ENCODE measurements at places on chromosomes 4 and X.

DNA sequence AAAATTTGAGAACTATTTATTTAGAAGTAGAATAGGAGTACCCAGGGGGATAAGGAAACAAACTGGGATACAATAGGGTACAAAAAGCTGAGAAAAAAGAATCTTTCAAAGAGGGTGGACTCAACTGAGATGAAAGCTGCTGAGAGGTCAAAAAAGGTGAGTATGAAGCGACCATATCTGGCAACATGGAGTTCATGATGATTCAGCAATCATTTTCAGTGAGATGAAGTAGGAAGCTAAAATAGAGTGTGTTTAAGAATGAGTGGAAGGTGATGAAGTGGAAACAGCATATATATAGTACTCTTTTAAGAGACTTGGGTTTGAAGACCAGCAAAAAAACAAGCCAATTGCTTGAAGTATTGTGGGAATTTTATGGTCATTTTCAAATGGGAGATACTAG lies 72.0 kb upstream of the IL13RA2 start:
- DNase-seq, result no peak

DNA sequence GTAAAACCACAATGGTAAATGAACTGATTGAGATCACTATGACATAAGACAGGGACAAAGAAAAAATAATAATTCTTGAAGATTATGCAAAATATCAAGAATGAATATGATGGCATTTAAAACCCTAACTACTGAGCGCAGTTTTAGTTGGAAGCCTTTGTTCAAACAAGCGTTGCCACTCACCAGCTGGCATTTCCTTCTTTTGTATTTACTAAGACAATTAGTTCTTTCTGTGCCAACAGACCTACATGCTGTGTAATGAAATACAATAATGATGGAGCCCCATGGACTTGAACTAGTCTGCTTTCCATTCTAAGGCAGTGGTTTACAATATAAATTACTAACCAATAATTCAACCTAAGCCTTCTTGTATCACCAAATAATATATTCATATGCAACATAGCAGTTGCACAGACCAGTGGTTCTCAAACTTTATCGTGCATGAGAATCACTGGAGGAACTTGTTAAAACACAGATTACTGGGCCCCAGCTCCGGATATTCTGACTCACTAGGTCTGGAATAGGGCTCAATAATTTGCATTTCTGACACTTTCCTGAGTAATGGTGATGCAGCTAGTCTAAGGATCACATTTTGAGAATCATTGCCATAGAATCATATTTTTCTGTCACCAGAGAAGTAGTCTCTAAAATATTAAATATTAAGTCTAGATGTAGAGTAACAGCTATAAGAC lies 196.4 kb upstream of the MAGEB18 start:
- DNase-seq, result peak; percentile 9

GRCh38 chr4:76449833-76450232 lies 14.8 kb downstream of the SHROOM3 start:
- DNase-seq, result no peak

GRCh38 chr4:121696170-121696580 lies 605 bp downstream of the ANXA5 start:
- no peak for DNase-seq

DNA sequence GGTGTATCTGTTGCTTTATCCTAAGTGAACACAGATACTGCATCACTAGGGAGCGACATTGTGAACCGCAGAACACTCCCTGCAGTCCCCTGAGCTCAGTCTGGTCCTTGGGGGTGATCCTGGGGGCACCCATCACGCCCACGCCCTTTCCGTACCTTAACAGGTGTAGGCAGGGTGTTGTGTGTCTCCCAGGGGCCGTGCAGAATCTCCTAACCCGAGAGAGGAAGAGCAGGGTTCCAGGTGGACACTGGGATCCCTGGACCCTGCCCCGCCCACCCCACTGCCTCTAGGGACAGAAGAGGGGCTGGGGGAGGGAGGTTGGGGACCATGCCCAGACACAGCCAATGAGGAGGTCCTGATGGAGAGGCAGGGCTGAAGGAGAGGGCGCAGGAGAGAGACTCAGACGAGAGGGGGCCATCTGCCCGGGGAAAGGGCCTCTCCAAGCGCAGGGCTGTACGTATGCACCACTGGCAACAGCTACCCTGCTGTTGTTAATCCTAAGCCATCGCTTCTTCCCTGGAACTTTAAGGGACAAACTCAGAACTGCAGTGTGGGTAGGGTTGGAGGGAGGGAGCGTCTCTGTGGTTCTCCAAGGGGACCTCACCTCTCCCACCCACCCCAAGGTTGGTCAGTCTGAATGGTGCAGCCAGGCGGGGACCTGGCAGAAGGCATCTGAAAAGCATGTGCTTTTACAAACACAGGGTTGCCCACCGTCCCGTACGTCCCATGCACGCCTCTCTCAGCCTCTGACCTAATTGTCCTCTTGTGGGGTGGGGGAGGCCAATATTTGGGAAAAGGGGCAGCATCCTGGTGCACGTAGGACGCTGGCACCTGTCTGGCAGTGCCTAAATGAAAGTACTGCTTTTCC lies 2.5 kb downstream of the P2RY8 start:
- DNase-seq, result no peak

DNA sequence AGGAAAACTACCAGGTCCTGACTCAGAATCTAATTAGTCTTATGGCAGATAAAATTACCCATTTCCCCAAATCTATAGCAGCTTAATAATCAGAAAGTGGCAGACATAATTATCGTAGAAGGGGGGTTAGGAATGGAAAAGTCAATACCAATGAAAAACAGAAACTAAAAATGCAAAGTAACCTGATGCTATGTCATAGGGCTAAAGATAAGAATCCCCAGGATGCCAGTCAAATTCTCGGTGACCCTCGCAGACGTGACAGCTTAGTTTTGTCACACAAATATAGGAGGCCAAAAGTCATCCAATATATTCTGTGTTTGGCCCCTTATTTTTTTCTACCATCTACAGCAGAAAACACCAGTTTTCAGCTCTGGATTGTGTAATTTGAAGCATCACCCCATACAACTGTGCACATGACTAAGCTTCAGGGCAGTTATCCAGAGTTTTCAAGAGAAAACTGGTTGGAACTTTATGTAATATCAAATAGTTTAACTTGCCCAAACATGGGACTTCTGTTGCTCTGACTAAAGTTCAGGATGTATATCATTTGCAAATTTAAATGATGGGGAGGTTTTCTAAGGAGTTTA lies 30.9 kb downstream of the RASSF6 start:
- DNase-seq, result no peak

DNA sequence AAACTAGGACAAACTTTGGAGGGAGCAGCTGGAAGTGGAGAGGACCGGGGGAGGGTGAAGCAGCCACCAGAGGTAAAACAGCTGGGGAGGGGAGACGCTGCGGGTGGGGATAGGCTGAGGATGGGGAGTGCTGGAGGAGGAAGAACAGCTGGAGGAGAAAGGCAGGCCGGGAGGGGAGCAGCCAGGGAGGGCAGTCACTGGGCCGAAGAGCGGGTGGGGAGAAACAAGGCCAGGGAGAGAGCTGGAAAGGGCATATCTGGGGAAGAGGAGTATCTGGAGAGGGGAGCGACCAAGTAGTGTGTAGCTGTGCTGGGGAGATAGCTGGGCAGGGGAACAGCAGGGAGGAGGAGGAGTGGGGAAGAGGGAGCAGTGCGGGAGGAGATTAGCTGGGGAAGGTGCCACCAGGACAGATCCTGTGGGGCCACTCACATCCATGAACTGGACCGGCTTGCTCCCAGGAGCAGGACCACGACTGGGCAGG lies 2.7 kb downstream of the SLC38A5 start:
- no peak for DNase-seq

GRCh38 chr4:183430317-183430993 lies 14.0 kb upstream of the CDKN2AIP start:
- DNase-seq, result no peak

- no peak for DNase-seq
These were observed 389.4 kb downstream of the GALNTL6 start for GRCh38 chr4:172202480-172203076.

- DNase-seq, result no peak
These were observed 2024.1 kb upstream of the TENM3 start for GRCh38 chr4:180219080-180219479.

GRCh38 chr4:42579903-42580302 lies 77.0 kb downstream of the ATP8A1 start:
- no peak for DNase-seq

DNA sequence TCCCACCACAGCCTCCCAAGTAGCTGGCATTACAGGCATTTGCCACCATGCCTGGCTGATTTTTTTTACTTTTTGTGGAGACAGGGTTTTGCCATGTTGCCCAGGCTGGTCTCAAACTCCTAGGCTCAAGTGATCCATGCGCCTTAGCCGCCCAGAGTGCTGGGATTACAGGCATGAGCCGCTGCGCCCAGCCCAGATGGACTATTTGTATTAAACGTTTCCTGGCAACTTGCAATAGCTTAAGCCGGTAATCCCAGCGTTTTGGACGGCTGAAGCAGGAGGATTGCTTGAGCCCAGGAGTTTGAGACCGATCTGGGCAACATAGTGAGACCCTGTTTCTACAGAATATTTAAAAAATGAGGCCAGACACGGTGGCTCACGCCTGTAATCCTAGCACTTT lies 18.4 kb downstream of the UBE2K start:
- no peak for DNase-seq

DNA sequence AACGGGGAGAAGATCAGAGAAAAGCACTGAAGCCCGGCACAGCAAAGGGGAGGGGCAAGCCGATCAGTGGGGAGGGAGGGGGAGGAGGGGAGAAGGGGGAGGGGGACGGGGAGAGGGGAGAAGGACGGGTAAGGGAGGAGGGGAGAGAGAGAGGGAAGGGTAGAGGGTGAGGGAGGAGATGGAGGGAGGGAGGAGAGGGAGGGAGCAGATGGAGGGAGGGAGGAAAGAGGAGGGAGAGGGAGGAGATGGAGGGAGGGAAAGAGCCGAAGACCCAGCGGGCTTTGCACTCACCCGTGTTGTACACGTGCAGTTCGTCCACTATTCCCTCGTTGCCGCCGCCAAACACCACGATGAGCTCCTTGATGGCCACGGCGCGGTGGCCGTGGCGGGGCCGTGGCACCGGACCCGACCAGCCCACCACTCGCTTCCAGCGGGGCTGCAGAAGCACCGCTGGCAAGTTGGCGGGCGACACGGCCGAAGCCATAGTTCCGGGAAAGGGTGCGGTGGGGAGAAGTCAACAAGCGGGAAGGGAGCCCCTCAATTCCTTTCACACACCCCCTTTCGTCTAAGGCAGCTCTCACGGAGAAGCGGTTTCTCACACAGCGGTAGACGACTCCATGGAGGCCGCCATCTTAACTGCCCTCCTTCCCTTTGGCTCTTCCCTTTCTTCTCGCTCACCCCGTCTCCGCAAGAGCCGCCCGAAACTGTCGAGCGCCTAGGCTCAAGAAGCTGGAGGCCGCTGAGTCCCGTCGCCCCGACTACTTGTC lies 1.1 kb downstream of the HCFC1 start:
- DNase-seq, result no peak

DNA sequence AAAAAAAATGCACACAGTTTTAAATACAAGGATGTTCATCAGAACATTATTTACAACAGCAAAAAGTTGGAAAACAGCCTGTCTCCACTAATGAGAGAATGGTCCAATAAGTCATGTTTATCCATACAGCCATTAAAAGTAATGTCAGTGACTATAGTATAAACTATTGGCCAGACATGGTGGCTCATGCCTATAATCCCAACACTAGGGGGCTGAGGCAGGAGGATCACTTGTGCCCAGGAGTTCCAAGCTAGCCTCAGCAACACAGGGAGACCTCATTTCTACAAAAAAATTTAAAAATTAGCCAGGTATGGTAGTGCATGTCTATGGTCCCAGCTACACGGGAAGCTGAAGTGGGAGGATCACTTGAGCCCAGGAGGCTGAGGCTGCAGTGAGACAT lies 48.1 kb upstream of the IL13RA1 start:
- no peak for DNase-seq

DNA sequence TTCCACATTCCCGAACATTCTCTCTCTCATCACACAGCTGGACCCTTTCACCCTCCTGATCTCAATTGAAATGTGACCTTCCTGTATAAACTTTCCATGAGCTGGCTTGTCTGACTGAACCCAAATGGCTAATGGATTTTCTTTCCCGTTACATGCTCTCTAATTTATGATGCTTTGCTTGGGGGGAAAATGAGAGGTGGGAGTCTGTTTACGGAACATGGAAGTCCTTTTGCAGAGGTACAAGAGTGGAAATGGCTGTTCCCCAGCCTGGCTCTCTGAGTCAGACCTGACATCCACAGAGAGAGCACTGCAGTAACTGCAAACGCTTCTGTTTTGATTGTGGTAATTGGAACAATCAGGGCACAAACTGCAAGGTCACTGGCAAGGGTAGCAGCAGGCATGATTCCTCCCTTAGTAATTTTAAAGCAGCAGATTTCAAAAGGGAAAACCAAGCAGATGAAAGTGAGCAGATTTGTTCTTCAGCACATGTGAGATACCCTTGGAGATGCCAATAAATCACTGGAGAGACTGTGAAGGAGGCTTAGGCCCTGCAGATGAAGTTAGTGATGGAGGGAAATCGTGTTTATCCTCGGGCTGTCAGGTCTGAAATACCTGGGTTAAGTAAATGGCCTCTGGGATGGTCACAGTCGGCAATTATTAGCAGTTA lies 83.9 kb downstream of the SNCA start:
- no peak for DNase-seq

GRCh38 chrX:37542791-37543190 lies 28.7 kb upstream of the LANCL3 start:
- DNase-seq, result no peak

- no peak for DNase-seq
These were observed 72.5 kb downstream of the QRFPR start for GRCh38 chr4:121308328-121308663.

DNA sequence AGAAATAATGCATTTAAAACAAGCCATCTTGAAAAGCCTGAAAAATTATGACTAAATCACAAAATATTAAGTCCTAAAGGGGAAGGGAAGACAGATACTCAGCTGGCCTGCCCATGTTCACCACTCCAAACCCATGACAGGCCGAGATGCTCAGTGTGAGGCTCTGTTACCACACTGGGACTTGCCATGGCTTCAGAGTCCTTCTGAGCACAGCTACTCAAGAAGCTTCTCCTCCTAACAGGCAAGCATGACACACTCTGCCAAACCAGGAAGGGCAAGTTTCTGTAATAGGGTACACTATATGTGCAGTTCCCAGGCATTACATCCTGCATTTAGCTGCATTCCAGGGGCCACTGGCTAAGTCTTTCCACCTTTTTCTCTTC lies 34.0 kb upstream of the CYBB start:
- DNase-seq, result no peak

GRCh38 chr4:1937550-1937949 lies 66.4 kb downstream of the NSD2 start:
- DNase-seq, result no peak

GRCh38 chr4:124386163-124386562 lies 326.4 kb downstream of the ANKRD50 start:
- no peak for DNase-seq

- DNase-seq, result no peak
These were observed 1.0 kb downstream of the SH3BGRL start for GRCh38 chrX:81202943-81203342.

DNA sequence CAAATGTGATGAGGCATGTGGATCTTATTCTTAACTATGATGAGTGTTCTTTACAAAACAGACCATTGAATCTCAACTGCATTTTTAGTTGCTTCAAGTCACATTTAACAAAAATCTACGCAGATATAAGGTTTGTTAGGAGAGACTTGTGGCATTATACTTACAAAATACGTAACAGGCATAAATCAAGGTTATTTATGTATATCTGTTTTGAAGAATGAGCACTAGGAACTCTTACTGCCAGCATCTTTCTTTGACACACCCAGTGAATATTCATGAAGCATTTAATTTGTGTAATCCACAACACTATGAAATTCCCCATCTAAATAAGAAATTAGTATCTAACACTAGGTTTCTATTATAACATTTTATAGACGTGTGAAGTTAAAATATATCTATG lies 186.3 kb downstream of the FAT4 start:
- no peak for DNase-seq

All from NCI-H2081 treated with DMSO at 0.1 percent for 48 hours (cell line).